ENCODE measurements at places on chromosomes 2 and 18.

- DNase-seq = no peak
These were observed 284.1 kb downstream of the IRS1 start for GRCh38 chr2:226515344-226516055.

- peak; percentile 32 for DNase-seq
These were observed 588 bp upstream of the CCDC93 start for GRCh38 chr2:118014492-118014824.

DNA sequence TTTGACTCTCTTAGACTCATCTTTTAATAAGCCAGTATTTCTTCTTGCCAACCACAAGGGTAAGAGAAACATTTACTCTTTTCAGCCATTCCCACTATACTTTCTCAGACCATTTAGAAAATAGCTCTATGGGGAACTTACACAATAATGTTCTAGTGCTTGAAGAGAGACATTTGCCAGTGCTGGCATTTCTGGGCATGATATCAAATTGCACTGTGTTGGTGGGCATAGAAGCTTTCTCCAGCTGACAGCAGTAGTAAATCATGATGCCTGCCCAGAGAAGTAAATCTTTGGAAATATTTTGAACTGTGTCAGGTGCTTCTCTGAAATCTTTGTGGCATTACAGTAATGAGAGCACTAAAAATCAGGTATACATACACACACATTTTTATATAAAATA is 346.6 kb downstream of the CBLN2 start:
- DNase-seq = no peak

DNA sequence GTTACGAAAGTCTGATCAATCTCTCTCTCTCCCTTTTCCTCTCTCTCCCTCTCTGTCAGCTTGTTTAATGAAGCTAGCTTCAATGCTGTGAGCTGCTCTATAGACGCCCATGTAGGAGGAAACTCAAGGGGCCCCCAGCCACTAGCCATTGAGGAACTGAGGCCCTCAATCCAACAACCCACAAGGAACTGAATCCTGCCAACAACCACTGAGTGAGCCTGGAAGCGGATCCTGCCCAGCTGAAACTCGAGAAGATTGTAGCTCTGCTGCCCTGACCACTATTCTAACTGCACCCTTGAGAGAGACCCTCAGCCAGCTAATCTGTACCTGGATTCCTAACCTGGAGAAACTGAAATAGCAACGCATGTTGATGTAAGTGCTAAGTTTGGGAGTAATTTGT is 129.2 kb downstream of the BCL11A start:
- DNase-seq = no peak

- DNase-seq = no peak
These were observed 86.7 kb upstream of the ZEB2 start for GRCh38 chr2:144606466-144607095.

GRCh38 chr2:219619235-219619634 is 8.2 kb upstream of the SLC4A3 start:
- no peak for DNase-seq

DNA sequence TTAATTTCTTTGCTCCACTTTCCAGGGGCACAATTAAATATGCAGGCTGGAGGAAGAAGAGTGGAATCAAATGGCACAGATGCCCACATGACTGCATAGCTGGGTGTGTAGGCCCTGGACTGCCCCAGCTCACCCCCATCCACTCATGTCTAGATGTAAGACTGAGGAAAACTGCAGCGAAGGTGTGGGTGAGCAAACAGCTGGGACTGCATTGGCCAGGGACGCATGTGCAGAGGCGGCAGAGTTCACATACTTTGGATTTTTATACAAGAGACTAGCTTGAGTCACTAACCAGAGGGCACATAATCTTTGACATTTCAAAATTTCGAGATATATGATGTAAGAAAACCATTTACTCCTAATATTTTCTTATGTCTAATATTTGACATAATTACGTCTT is 60.1 kb downstream of the SPIRE1 start:
- DNase-seq = no peak

DNA sequence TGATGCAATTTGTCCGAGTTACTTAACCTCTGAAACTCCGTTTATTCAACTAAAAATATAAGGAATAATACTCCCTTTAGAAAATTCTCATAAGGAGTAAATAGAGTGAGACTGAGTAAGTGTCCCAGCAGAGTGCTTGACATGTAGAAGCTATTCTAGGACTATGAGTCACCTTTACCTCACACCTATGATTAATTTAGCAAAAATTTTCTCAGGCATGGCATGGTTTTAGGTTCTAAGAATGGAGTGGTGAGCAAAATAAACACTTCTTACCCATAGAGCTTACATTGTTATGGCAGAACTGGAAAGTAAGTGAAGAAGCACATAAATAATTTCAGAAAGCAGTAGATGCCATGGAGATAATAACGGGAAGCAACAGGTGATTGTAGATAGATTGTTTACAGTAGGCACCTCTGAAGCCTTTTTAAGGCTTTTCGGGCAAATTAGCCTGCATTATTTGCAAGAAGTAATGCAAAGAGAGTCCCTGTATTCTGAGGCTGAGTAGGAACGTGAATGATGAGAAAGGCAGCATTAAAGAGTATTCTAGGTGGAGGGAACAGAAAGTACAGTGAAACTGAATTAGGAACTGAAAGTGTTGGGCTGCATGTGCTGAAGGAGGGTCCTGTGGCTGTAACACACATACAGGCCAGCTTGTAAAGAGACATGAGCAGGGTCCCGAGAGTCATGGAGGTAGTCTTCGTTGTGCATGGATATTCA is 209.2 kb downstream of the ZNF407 start:
- DNase-seq = peak; percentile 72

DNA sequence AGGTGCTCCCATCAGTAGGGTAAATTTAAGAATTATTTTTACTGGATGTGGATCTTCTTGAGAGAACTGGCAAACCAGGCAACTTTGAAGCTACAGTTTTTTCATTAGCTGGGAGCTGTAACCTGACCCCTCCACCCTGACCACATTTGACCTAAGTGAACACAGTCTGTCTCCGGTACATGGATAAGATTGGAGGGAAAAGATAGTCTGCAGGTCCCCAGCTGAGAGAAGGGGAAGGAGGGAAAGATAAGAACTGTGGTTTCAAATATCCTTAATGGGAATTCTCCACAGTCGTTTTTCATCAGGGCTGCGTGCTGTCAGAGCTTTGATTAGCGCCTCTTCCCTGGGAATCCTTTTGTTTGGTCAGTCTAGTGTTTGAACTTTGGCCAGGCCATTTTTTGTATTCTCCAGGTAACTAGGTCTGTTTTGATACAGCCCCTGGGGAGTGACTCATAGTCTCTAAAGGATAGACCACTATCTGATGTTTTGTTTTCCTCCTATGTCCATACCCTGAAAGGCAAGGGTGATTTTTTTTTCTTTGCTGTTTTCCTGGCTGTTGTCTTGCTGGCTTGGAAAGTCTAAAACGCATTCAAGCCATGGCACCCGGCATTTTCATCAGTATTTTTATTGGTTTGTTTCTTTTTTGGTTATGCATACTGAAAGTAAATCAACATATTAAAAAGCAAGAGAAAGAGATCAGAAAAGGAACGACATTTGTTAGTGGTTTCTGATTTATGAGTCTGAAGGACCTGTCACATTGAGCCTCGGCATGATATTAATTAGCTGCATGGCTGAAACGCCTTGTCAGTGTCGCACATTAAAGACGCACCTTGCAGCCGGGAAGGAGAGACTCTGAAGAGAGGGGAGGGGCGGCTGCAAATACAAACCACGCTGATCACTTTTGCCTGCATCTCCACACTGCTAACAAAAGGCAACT is 183.4 kb upstream of the FN1 start:
- peak; percentile 65 for DNase-seq

DNA sequence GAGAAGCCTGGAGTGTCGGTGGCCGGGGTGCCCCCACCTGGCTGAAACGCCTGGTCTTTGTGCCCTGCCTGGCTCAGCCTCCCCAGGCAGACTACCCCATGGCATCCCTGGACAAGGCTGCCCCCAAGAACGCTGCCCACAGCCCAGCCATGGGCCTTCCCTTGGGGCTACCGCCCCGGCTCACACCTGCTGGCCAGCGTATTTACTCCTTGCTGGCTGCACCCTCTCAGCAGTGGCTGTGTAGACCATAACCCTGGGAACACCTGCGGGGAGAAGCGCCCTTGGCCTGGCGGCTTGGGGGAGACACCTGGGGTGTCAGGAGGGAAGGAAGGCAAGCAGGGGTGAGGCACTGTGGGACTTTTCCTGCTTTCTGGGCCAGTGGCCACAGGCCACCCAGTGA is 17.3 kb downstream of the CAPN10 start:
- DNase-seq = no peak

DNA sequence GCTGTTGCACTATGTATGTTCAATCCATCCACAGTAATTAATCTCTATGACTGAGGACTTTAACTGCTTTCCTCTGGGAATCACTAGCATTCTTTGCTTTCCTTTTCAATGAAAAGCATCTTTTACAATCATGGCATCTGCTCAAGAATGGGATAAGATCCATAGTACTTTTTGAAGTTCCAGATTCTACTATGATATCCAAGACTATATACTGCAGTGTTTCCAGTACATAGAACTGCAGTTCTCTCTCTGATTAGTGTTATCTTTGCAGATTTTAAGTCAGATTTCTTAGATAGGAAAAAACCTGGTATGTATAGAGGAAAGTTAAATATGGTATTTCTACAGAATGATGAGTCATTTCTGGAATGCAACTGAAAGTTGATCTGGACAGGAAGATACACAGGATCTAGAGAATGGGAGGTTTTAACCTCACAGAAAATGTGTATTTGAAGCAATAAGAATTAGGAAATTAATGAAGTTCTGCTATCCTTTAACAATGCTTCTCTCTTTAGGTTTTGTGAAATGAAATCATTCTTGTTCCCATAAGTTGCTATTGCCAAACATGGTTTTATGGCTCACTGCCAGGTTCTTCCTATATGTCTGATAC is 670.7 kb downstream of the ERBB4 start:
- DNase-seq = peak; percentile 26

DNA sequence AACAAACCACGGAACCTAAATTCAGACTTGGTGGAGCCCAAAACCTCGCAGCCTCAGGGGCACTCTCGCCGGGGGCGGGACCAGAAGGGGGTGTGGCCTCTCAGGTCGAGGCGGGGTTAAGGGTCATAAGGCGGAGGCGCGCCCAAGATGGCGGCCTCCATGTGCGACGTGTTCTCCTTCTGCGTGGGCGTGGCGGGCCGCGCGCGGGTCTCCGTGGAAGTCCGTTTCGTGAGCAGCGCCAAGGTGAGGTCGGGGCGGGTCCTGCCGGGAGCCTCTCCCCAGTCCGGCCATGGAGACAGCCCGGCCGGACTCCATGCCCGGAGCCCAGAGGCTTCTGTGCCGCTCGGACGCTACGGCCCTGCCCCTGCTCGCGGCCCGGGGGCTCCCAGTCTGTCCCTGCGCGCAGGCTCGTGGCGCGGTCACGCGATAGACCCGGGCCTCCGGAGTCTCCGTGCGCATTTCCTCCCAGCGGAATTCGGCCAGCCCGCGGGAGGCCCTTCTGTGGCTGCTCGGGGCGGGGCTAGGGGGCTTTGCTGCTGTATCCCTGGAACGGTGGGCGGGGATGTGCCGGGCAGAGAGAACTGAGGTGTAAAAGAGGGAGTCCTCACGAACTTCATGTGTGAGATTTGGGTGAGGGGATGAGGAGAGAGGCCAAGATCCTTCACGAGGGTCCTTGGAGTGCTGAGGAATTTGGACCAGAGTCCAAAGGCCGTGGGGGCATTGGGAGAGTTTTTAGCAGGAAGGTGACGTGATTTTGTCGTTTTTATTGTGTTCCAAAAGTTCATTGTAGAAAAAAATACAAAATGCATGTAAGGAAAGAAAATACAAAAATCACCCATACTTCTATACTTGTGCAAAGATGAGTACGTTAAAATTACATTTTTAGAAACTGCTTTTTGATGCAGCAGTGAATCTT is at the start of gene SMYD5:
TSS of gene SMYD5 (plus strand) at position 126 of the 916 bp plus-strand sequence. CDS start at position 148, 22 bp downstream.
- DNase-seq = peak; percentile 84

DNA sequence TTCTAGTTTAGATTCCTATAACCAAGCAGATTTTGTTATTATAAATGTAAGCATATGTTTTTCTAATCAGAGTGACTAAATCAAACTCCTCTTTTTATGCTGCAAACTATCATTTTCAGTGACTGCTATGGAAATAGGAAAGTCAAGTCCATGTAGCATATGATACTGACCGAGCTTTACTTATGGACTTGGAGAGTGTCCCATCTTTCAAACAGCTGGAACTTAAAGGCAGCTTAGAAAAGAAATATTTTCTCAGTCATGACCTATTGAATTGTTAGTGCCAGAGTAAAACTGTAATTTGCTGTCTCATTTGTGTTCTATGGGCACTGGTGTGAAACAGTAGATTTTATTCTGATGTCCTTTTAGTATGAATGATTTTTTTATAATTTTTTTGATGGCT is 76.7 kb downstream of the PHLPP1 start:
- no peak for DNase-seq

DNA sequence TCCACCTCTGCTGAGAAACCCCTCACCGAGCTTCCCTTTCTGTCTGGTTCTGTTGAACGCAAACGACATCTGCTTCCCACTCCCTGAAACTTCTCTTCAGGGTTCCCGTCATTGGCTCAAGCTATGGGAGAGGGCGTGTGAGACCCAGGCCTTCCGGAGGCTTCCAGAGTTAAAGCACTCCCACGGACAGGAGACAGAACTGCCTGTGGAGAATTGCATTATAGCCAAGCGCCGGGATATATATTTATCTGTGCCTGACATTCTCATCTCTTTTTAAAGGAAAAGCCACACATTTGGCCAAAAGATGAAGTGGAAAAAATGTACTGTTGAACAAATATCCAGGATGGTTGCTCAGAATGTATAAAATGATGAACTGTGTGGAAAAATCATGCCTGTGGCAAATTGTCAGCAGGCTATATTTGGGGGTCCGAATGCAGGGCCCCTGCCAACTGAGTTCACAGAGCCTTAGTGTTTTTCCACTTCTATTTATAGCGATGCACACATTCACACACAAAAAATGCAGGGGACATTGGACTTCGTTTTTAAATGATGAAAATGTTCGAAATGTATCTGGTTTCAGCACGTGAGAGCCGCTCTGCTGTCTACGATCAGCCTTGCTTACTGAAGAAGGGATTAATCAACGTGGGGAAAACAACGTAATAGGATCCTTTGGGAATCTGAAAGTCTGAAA is 59.5 kb downstream of the E2F6 start:
- DNase-seq = no peak

Data from NCI-H345 (cell line).